ENCODE measurements at places on chromosomes 13 and 19.
A peak's percentile ranks its signal among the peaks of the same experiment; 100 is the strongest.

GRCh38 chr13:41588899-41589298 is 131.5 kb downstream of the RGCC start:
- no peak for DNase-seq

DNA sequence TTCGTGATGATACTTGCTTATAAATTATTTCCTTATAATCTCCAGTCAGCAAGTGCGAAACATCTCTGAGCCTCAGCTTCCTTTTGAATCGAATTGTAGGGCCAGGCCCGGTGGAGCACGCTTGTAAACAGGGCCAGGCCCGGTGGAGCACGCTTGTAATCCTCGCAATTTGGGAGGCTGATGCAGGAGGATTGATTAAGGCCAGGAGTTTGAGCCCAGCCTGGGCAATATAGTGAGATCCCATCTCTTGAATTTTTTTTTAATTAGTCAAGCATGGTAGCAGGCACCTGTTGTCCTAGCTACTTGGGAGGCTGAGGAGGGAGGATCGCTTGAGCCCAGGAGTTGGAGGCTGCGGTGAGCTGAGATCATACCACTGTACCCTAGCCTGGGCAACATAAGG is 116.2 kb upstream of the MCF2L start:
- DNase-seq, result no peak

DNA sequence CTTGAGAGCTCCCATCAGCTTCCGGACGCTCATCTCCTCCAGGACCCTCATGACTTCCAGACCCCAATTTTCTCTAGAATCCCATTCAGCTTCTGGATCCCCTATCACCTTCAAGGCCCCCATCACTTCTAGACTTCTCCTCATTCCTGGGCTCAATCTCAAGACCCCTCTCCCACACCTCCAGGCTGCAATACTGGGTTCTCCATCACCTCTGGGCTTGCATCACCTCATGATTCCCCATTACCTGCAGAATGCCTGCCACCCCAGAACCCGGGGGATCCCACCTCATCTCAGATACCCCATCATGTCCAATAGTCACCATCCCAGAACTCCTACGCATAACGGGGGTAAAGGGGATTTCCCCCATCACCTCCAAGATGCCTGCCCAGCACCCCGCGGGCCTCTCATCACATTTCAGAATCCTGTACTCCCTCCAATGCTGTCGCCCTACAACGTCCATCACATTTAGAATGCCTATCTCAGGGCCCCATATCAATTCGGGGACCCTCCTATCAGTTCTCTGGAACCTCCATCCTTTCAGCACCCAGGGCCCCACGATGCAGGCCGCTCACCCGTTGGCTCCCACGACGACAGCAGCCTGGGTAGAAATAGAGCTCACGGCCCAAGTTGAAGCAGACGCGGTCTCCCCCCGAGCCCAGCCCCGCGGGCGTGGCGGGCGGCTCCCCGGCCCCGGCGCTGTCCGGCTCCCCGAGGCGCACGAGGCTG is 738 bp downstream of the DMWD start:
- no peak for DNase-seq

GRCh38 chr19:47610902-47611301 is 2.0 kb downstream of the BICRA start:
- peak; percentile 71 for DNase-seq

- no peak for DNase-seq
Observed at GRCh38 chr13:110893571-110893970, 21.3 kb downstream of the ANKRD10 start.

DNA sequence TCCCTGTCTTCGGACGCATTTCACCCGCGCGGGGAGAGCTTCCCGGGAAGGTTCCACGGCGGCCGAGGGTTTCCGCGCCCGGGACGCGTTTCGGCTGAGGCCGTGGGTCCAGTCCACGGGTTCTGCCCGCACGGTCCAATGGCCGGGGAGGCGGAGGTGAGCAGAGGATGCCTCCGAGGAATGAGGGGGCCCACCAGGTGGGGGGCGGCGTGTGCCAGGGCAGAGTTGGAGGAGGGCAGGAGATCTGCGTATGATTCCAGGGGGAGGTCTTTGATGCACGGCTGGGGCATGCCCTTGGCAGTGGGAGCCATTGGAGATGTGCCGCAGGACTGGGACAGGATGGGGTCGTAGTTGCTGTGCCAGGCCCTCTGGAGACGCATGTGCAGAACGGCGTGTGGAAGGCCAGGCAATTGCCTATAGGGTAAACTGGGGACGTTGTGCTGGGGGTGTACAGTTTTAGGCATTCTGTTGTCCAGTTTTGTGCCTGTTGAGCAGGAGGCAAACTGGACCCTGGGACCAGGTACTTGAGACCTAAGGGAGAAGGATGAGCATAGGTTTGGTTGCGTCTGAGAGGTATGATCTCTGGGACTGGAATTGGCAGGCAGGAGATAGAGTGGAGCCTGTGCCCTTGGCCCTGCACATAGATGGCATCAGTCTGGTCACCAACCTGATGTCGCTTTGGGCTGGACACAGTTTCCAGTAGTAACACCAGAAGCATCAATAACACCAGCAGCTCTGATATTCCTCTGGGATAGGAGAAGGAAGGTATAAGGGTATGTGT is 751 bp downstream of the ZNF584 start:
- no peak for DNase-seq

GRCh38 chr19:16156904-16157303 is 13.4 kb downstream of the HSH2D start:
- no peak for DNase-seq

GRCh38 chr13:40787062-40787461 is 2.3 kb upstream of the SLC25A15 start:
- DNase-seq, result no peak

DNA sequence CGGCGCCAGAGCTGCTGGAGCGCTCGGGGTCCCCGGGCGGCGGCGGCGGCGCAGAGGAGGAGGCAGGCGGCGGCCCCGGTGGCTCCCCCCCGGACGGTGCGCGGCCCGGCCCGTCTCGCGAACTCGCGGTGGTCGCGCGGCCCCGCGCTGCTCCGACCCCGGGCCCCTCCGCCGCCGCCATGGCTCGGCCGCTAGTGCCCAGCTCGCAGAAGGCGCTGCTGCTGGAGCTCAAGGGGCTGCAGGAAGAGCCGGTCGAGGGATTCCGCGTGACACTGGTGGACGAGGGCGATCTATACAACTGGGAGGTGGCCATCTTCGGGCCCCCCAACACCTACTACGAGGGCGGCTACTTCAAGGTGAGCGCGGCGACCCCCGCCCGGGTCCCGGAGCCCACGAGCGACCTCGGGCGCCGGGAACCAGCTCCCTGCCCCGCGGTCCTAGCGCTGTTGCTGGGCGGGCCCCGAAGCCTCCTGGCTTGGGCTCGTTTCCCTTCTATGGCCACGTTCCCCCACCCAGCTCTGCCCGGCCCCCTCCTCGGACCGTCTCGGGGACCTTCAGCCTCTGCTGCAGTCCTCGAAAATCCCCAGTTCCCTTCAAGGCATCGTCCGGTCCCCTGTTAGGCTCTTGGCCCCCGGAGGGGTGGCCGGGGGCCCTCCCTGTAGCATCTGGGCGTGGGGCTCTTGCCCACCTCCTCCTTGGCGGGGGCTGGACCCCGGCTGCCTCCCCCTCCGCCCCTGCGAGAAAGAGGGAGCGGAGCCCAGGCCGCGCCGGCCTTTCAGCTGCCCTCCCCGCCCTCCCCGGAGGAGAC is at the start of gene CDC34:
Gene CDC34 (plus strand): TSS at position 8 of the 808 bp plus-strand sequence. CDS start 172 bp downstream, at position 180.
- no peak for DNase-seq

GRCh38 chr13:98436233-98436910 is 140.5 kb downstream of the STK24 start:
- no peak for DNase-seq

DNA sequence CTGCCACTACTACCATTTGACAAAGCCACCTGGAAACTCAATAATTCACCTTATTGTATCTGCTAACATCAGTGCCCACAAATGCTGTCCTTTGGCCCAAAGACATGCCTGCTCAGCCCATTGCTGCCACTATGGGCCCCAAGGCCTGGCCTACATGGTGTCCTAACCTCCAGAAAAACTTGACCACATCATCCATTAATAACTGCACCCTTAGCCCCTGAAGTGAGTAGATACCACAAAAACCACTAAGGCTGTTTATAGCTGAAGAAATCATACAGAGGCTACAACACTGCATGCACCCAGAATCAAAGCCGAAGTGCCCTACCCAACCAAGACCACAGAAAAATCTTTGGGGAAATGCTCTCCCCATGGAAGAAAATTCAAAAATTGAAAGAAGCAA is 932.8 kb upstream of the SLITRK6 start:
- DNase-seq, result no peak

DNA sequence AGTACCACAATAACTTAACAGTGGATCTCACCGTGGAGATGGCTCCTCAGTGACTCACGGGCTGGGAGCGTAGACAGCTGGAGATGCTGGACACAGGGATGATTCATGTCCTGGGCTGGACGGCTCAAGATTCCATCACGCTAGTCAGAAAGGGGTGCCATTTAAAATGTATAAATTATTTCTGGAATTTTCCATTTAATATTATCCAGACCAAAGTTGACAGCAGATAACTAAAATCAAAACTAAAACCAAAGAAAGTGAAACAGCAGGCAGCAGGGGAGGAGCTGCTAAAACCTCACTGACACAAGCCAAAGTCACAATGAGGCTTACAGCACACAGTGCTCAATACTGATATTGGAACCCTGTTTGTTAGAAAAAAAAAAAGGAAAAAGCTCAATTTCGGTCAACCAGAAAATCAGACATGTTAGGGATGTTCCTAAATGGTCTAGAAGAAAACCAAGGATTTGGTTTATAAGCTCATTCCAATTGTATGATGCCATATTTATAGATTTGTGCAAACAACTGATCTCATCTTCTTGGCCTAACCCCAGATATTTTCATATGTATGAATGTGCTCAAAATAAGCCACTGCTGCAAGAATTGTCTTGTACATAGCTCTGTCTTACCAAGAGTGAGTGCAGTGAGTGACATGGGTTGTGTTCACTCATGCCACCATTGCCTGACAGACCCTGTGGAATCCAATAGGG is 111.8 kb downstream of the SACS start:
- no peak for DNase-seq

GRCh38 chr19:15684828-15685227 is 11.9 kb downstream of the CYP4F12 start:
- no peak for DNase-seq

DNA sequence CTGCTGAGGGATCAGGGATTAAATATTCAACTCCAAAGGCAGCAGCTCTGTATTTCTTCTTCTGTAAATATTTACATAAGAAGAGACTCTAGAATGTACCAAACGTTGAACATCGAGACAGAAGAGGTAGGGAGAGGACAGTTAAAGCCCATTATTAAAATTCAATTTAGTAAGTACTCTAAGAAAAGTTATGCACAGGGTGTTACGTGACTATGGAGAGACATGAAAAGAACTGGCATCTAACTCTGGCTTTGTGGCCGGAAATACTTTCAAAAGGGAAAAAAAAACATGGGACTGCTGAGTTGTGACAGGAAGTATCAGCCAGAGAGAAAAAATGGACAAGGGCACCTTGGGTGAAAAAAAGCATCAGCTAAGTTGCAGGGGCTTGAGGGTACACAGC is 36.7 kb downstream of the LNX2 start:
- DNase-seq, result no peak

DNA sequence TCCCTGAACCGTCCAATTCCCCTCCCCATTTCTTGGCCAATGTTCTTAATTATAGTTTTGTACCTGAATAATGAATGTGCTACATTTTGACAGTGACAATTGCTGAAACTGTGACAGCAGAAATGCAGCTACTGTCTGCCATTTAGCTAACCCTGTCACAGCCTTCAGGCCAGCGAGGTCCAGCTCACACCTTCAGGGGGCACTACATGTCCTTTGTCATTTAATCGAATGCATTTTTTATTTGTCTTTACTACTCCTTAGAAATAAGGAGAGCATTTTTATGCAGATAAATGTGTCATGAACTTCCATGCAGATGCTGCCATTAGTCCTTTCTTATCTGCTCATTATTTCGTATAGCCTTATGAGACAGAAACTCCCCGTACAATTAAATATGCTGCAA is 159.9 kb downstream of the MZT1 start:
- no peak for DNase-seq

DNA sequence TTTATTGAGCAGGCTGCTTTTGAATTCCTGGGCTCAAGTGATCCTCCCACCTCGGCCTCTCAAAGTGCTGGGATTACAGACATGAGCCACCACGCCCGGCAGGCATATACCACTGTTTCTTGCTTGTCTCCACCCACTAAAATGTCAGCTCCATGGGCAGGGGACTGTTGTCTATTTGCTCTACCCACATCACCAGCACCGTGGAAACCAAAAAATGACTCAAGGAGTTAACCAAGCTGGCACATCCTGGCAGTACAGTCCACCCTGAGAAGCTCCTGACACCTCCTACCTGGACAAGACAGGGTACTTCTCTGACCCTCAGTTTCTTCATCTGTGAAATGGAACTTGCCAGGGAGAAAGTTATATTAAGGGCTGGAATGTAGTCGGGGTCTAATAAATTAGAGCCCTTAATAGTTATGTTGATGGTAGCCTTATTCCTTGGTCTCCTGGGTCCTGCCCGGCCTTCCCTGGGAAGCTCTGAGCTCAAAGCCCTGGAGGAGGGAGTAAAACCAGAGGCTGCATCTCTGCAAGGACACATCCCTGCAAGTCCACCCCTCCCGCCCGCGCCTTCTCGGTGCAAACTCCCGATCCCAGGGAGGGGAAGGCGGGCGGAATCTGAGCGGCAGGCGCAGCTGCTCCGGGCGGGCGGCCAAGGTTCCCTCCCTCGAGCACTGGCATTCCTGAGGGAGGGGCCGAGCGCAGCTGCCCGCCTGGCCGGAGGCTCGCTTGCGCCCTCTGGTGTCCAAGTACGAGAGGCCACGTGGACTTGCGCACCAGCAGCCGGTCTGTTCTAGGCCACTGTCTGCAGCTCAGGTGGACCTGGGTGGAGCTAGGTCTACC is 14.1 kb downstream of the RDH8 start:
- DNase-seq, result peak; percentile 90

DNA sequence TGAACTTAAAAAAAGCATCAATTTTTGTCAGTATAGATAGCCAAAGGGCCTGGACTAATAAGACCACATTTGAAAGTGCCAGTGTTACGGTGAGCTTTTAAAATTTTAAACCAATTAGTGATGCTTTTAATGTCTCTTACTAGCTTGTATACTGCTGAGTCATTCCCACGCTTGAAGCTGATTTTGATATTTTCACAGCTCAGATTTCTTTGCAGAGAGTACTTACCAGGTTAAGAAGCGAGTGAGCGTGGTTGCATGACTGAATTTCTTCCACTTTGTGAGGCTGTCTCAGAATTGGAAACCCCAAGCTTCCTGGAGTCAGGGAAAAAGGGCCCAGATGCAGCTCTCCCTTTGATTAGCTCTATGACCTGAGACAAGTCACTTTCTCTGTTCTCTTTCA is 74.5 kb upstream of the NBEA start:
- DNase-seq, result no peak
